Dorsolateral prefrontal cortex (tissue), 122 donors: ENCODE measurements at places on chromosomes 1 and 21.

DNA sequence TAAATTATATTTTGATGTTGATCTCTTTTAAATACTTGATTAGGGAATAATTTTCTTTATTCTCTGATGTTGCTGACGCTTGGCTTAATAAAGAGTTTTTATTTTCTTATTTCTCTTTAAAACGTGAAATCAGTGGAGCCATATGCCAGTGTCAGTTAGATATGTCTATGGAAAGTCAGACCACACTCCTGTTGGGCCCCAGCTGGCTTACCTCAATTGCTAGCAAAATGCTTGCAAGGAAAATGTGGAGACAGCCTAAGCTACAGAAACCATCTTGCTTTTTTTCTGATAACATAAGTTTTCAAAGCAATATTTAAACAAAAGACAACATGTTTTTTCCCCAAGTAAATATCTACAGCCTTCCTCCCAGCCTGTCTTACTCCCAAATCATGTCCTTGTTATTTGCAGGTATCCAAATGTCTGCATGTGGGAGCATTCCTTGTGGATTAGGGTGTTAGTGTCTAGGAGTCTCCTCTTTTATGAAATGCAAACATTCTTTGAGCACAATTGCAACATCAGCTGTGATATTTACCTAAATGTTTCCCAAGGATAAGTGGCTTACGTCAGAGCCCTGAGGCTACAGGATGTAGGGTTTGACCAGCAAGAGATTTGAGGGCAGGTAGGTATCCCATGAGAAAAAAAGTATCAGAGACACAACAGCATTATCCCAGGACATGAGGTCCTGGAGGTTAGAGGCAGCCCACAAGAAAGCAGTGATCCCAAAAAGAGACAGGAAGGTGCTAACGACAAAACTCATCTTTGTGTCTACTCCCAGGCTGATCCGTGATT lies 117.2 kb upstream of the KCNJ15 start:
- no peak for DNase-seq

GRCh38 chr1:204997591-204998355 lies 45.2 kb upstream of the CNTN2 start:
- no peak for DNase-seq

- DNase-seq, result no peak
Observed at GRCh38 chr1:60727552-60727951, 354.8 kb upstream of the NFIA start.

GRCh38 chr1:220786057-220786336 lies 716 bp upstream of the MTARC1 start:
- peak; percentile 63 for DNase-seq

DNA sequence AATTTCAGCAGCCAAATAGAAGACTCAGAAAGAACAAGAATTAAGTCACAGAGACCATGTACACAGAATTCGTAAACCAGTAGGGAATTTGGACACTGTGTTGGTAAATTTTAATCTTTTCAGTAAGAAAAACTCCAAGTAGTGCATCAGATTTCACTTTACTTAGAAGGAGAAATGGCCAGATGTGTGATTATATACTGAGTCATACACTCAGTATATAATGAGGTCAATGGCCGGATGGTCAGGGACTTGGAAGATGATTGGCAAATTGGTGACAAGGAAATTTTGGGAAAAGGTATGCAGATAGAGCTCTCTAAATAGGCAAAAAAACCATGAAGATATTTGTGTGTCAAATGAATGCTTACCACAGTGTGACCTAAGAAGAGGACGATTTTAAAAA lies 399.8 kb upstream of the LRRC7 start:
- DNase-seq, result no peak

- DNase-seq, result no peak
Observed at GRCh38 chr1:226457307-226457712, 49.4 kb upstream of the PARP1 start.

DNA sequence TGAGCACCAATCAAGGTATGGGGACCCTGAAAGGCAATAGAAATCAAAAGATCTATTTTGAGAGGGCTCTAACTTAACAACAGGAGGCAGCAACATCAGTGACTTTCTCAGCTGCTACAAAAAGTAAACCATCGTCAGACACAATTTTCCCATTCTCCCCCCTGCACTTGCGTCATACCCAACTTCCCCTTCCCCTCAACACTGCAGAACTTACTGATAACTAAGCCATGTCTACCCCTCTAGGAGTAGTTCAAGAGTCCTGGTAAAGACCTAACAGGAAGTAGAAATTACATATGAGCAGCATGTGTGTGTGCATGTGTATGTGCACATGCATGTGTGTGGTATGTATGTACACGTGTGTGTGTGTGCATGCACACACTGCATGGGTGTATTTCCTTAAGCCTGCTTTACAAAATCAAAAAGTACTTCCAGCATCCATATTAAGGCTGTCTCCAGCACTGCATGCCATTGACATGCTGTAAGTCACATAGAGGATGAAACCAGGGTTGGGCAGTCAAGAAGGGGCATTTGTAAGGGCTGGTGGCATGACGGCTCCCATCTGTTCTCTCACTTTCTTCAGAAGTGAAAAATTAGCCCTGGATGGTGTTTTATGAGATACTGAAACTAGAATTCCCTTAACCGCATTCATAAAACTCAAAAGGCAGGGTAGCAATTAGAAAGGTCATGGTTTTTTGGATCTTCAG lies 460.1 kb upstream of the RUNX1 start:
- no peak for DNase-seq

- DNase-seq, result no peak
Observed at GRCh38 chr1:207578796-207579435, 66.0 kb upstream of the CR1L start.

DNA sequence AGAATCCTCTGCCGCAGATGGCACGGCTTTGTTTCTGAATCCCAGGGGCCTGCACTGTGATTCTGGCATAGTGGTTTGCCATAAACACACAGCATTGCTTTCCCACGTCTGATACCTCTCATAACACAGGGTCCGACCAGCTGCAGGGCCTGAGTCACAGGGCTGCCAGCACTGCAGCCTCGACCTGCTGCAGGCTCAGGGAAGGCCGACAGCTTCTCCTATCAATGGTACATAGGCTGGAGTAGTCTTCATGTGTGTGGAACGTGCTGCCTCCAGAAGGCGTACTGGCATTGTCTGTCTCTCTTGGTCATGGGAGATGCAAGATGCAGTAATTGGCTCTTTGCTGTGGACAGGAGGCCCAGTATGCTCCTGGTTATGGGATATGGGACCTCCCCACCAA lies 53.5 kb upstream of the PDE9A start:
- DNase-seq, result no peak

- DNase-seq, result no peak
Observed at GRCh38 chr1:234398849-234399381, 25.7 kb downstream of the COA6 start.

GRCh38 chr1:187971851-187972250 lies 1143.1 kb downstream of the PLA2G4A start:
- no peak for DNase-seq

DNA sequence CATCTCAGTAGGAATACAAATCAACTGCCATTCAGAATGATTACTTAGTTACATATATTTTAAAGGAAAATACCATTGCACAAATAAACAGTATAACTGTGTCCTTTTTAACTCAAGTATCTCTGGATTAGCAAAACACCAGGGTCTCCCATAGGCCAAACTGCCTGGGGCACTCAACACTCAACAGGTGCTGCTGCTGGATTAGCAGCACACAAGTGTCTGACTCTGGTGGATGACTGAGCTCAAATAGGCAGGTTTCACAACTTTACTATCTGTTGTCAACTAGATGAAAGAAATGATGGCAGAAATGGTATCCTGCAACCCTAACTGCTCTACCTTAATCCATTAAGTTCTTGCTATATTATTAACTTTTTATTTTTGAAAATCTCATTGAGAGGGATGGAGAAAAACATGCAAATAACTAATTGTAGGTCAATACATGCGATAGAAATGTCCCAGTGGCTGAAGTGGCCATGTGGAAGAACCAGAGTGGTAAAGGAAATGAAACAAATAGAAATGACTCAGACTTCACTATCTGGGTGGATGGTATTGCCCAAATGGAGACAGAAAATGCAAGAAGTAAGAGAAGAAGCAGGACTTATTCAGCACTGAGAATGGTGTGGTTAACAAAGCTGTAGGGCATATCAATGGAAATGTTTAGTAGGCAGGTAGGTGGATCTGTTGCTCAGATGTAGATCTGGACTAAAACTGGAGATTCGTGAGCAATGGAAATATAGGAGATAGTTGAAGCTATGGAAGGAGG lies 90.8 kb upstream of the CCDC190 start:
- no peak for DNase-seq

DNA sequence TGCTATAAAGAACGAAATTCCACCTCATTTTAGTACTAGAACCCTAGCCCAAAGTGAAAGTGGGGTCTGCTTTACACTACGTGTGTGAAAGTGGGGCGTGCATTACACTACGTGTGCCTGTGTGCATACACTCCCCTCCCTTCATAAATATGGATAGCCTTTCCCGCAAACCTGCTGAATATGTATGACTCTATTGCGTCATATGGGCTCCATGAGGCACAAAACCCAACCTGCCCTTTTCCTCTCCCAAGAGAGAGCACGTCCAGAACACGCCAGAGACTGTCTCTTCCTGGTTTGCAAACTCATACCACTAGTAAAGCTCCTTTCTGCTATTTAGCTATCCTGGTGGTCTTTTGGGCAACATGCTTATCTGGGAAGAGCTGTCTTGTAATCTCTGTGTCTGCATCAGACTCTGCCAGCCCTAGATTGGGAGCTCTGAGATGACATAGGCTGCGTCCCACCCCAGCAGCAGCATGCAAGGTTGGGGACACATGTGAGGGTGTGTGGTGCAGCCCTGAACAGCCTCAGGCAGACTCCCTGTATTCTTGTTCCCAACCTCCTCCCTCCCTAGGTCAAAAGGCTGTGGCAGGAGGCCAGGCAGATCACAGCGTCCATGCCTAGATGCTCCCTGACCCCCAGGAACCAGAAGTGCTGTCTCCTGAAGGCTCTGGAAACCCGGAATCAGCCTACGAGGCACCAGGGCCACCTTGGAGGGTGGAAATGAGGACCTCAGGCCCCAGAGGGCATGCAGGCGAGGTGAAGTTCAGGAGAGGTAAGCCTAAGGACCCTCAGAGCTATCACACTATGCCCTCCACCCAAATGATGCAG lies 12.3 kb upstream of the PADI1 start:
- no peak for DNase-seq

DNA sequence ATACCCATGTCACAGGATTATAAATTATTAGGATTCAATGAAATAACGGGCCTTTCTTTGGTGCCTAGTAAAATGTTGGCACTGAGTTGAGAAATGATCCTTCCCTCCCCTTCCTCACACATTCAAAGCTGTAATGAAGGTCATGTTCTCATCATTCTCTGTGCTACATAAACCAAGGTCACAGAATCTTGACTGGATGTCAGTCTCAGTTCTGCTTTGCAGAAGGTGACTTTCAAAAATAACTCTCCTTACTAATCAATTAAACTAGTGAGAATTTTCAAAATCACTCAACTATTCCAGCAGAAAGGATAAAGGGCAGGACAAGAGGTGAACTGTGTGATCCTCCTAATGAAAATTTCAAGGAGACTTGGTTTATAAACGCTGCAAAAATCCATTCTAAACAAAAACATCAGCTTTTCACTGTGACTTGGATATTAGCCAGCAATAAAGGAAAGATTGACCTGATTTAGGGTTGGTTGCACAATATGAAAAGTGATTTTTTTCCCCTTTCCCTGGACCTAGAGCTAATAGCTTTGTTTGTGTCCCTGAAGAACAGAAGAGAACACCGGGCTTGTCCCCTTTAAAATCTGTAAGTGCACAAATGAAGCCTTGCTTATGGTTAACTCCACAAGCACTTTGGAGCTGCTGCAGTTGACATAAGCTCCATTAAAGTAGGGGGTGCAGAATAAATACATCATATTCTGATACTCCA lies 120.1 kb downstream of the SEC16B start:
- no peak for DNase-seq

- no peak for DNase-seq
Observed at GRCh38 chr1:19757641-19758040, 42.1 kb downstream of the TMCO4 start.

DNA sequence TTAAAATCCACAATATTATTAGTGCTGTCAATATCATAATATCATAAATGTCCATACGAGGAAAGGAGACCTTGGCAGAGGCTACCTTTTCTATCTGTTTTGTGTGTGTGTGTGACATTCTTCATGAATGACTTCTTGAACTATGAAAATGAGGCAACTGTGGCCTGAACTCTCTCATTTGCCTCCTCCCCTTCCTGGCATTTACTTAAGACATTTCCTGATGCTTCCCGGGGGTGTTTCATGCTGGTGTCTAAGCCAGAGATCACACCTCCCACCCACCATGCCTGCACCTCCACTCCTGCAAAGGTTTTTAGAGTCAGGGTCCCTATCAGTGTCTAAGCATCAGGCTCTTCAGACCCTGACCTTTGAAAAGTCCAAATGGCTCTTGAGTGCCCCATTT lies 420.9 kb downstream of the KIF26B start:
- no peak for DNase-seq

GRCh38 chr21:38321568-38321967 lies 64.8 kb downstream of the KCNJ15 start:
- DNase-seq, result no peak

DNA sequence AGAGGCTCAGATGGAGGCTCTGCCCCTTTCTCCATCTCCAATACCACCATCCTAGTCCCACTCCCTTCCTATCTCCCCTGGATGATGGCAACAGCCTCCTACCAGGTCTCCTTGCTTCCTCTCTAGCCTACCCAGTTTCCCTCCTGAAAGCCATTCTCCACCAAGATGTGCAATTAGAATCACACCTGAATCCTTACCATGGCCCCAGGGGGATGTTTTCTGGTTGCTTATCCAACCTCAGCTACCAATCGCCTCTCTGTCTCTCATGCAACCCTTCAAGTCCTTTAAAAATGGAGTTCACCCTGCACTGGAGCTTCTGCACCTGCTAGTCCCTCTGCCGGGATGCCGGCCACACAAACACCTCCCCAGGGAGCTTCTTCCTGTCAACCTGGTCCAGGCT lies 2.9 kb downstream of the RCAN1 start:
- no peak for DNase-seq

GRCh38 chr1:101128211-101128727 lies 102.7 kb upstream of the DPH5 start:
- no peak for DNase-seq

DNA sequence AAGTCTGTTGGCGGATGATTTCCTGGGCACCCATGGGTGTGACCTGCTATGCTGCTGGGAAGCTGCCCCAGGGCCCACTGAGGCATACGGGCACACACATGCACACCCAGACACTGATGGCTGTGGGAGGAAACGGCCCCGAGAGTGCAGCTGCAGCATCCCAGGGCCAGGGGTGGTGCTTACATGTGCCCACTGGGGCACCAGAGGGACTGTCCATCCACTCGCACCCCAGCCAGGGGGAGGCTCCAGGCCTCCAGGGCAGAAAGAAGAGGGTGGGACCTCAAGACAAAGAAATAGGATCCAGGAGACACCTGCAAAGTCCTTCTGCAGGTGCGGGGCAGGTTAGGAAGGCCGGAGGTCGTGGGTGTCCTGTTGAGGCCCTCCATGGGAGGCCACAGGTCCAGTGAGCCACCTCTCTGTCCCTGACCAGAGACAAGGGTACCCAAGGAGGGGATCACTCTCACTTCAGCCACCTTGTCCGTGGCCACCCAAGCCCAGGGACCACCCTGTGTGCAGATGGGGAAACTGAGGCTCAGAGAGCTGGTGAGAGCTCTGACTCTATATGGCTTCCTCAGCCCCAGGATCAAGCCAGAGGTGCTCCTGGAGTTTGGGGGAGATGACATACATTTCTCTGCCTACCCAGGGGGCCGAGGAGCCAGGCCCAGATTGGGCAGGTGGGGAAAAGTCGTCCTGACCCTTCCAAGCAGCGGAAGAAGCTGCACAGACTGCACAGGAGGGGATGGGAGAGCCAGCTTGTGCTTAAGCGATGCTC lies 57.1 kb downstream of the WNT9A start:
- peak; percentile 17 for DNase-seq
